NCI-H2171 treated with DMSO at 0.1 percent for 48 hours (cell line): ENCODE measurements at places on chromosomes 1 and 21.

DNA sequence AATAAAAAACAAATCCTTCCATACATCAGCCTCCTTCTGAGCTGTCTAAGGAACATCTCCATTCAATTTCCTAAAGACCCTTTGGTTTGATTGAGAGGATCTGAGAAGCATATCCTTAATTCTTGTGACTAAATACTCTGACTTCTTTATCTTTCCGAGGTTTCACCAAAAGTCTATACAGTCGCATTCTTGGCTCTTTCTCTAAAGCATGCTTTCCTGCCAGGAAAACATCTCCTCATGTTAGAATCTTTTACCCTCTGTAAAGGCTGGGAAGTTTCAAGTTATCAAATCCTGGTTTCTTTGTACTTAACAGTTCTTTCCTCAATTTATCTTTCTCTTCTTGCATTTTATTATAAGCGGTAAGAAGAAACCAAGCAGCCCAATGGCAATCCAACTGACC lies 630.4 kb downstream of the PTPRC start:
- no peak for DNase-seq

DNA sequence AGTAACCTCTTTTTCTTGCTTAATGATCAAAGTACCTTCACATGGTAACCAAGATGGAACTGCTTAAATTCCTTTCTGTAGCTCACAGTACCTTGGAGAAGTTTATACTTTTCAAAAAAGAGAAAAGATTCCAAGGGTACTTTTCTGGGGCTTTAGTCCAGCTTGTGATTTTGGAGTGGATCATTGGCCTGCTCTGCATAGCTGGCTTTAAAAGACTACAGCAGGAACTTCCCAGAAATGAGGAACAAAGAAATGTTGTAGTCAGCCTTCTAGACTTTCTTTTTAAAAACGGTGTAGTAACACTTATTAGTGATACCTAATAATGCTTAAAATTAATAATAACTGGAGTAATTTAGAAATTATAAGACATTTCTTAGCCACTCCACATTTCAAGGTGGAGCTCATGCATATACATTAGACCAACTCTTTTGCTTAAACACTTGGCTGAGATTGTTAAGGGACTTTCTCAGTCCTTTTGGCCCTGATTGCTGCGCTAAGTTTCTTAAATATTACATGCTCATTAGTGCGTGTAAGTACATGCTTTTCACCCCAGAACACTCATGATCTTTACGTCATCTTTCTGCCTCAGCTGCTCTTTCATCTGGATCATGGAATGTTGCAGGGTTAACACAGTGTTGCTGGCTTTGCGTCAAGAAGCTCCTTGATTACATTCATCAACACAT lies 57.3 kb downstream of the SDCCAG8 start:
- no peak for DNase-seq

DNA sequence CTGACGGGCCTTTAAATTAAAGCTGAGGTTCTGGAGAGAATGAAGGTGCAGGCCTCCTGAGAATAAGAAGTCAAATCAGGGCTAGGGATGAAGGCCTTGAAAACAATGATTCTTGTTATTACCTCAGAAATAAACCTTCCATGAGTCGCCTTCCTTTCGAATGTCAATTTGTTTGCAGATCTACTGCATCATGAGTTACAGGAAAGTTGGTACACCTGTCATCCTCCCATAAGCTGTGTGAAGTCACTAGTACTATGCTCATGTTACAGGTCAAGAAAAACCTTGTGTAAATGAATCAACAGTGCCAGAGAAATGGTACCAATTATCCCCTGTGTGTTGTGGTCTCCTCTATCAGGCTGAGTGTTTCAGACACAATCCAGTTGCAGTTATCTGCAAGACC lies 281.2 kb upstream of the PLXNA2 start:
- DNase-seq: no peak

- DNase-seq: no peak
Observed at GRCh38 chr1:200894712-200895442, at the start of gene INAVA. Gene INAVA, plus strand, starts transcription at chr1:200894900. Its CDS starts 3,501 bp downstream, at chr1:200898401.
